Mesothelial cell of epicardium (in vitro differentiated cells): ENCODE measurements at places on chromosomes 7 and 10. TPM values are rescaled to one million over a fixed set of nuclear protein-coding genes. Genes with fewer than 3 reads are reported as not detected.

DNA sequence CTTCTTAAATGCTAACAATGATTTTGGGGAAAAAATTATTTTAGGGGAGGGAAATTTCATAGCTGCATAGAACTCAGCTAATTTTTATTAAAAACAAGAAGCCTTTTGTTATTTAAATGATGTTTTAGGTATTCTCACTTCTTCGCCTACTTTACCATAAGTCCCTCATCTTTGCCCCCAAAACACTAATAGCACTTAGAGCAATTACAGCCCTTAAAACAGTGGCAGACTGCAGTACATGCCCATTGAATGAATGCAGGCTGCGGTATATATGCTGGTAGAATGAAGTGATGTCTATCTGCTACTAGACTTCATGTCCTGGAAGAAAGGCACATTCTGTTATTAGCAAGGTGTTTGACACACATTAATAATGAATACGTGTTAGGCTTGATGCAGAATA, 2.9 kb upstream of the SPAG6 start:
- no peak for DNase-seq

- DNase-seq: no peak
Measured at GRCh38 chr7:102044641-102044983, 227.2 kb downstream of the CUX1 start.

Gene KCNIP2
- total RNA-seq: 6.5 to 6.9 TPM (median 6.8 TPM) in 3 replicates

Gene CAMK1D
- 5.8 to 7.6 TPM (median 6.2 TPM) in 3 replicates for total RNA-seq

GRCh38 chr7:130918129-130919052, 184.4 kb upstream of the KLF14 start:
- DNase-seq: no peak

GRCh38 chr10:43923328-43923727, 274.6 kb upstream of the ZNF32 start:
- DNase-seq: no peak

- DNase-seq: no peak
Measured at GRCh38 chr10:29658984-29659965, 24.5 kb upstream of the SVIL start.

- DNase-seq: no peak
Measured at GRCh38 chr7:7519528-7519927, 16.1 kb downstream of the COL28A1 start.
